ENCODE measurements at places on chromosomes 13 and 19.

DNA sequence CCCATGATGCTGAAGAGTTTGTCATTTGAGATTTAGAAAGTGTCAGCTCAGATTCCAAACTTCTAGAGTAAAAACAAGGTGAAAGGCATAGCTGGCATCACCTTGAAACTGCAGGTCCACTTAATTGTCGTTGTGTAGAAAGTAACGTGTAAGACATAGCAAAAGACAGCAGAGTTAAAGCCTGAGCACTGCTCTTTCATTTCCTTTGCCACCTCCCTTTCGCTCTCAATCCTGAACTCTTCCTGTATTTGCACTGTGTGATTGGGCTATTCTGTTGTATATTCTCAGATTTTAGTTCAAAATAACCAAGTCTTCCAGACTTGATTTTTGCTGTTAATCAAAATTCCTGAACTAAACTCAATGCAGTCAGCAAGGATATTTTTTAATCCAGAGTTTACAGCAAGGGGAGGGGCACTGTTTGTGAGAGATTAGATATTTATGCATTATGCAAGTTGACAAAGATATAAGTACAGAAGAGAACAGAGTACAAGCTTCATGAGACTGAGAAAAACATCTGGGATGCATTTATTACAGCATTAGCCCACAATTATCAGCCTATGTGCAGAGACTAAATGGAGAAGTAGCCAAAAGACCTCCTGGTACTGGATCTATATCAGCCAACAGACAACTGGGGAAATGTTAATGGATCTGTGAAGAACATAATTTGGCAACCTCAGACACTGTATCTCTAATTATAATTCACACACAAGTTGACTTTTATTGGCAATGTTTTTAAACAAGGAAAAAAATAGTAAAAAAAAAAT, 328.6 kb downstream of the SUCLA2 start:
- no peak for DNase-seq

- no peak for DNase-seq
Observed at GRCh38 chr19:33686687-33687480, 65.1 kb downstream of the CHST8 start.

GRCh38 chr19:30161021-30161655, 211.0 kb upstream of the ZNF536 start:
- DNase-seq: no peak

DNA sequence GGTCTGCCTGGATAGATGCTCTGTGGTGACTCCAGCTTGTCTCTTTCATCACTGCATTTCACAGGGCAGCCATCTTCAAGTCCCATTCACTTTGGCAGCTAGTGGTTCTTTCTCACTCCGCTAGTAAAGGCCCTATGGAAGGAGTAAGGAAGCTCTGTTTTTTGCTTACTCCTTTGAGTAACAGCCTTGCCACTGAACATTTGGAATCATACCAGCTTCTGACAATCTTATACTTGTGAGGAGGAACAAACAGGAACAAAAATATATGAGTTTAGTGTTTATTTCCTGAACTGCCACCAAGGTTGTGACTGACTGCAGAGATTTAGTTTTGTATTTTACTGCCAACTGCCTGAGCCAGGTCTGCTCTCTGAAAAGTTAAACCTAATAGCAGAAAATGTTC, 38.7 kb downstream of the KCTD4 start:
- DNase-seq: no peak

DNA sequence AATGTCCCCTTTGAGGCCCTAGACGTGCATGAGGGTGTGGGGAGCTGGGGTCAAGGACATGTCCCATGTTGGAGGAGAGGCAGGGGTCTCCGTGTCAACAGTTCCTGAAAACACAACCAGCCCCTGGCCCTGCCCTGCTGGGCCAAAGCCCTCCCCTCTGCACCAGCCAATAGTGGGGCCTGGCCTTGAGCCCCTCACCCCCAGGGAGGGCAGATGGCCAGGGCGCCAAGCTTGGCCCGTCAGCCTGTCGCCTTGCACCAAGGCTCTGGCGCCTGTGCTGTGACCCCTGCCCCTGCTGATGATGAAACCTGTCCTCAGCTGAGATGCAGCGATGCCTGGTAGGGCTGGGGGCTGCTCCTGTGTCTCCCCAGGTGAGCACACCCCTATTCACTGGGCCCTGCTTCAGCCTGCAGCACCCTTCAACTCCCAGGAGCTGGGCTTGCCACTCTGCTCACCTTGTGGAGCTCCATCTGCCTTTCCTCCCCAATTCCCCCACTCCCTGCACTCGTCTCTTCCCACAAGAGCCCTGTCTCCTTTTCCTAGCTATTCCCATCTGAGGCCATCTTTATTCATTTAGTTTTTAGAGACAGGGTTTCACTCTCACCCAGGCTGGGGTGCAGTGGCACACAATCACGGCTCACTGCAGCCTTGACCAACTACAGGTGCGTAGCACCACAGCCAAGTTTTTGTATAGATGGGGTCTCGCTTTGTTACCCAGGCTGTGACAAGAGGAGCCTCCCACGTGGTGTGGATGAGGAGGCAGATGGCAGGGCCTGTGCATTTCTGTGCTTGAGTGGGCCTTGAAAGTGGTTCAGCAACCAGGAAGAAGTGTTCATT, 2.1 kb upstream of the HAMP start:
- no peak for DNase-seq

DNA sequence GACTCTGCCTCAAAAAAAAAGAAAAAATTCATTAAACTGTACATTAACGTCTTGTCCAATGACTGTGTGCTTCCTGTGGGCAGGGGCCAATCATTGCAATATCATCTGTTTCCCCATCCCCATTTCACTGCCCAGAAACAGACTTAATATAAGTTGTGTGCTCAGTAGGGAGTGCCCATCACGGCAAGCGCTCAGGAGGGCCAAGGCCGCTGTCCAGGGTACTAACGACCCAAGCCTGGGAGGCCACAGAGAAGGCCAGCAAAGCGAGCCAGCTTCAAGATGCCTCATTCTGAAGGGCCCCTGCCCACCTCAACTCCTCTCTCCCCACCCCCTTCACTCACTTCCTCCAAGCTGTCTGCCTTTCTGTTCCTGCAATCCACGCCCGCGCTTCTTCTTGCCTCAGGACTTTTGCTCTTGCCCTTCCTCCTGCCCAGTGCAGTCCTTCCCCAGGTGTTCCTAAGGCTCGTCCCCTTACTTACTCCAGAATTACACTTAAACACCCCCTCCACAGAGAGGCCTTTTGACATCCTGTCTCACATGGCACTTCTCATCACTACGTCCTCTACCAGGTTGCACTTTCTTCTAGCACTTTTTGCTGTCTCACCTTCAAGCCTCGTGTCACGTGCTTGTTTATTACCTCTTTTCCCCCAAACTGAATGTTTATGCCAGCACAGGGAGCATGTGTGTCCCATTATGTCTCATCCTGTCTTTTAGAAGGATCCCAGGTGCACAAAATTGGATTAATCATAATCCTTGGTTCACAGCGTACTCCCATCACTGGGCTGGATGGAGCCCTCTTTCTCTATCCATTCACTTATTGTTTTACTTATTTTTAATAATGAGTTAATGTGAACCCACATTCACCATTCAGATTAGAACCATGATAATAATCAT, 11.3 kb upstream of the POU2F2 start:
- no peak for DNase-seq

- no peak for DNase-seq
Observed at GRCh38 chr13:52001120-52001731, 10.0 kb downstream of the ATP7B start.

- no peak for DNase-seq
Observed at GRCh38 chr19:45767881-45768654, 984 bp downstream of the SIX5 start.

GRCh38 chr13:36858290-36858689, 39.3 kb downstream of the RFXAP start:
- no peak for DNase-seq

GRCh38 chr19:4537953-4538600, 1.8 kb downstream of the LRG1 start:
- DNase-seq: no peak

DNA sequence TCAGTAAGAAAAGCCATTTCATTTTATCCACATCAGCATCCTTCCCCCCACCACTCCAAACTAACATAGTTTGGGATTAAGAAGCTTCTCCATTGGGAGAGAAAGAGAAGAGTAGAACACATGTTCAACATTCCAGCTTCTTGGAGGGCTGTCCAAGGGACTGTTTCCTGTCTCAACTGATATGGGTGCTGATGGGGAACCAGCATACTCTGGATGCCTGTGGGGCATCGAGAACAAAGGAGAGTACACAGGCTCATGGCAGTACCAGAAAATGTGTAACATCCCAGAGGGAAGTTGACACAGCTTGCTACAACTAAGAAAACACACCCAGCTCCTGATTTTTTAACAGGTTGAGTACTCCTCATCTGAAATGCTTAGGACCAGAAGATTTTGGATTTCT, 24.7 kb downstream of the SUCLA2 start:
- no peak for DNase-seq

DNA sequence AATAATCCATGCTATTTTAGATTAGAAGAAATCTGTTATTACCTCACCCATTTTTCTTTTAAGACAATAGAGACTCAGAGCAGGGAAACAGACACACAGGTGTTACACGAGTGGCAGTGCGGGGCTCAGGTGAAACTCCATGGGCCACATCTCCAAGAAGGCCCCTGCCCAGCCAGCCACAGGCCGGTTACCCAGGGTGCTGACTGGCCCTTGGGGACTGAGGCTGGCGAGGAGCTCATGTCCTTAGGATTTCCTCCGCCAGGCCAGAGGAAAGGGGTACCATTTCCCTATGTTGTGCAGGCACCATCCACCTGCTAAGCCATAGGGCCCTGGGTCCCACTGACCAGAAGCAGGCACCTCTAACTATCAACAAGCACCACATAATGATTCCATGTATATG, 10.6 kb downstream of the C19orf47 start:
- no peak for DNase-seq

DNA sequence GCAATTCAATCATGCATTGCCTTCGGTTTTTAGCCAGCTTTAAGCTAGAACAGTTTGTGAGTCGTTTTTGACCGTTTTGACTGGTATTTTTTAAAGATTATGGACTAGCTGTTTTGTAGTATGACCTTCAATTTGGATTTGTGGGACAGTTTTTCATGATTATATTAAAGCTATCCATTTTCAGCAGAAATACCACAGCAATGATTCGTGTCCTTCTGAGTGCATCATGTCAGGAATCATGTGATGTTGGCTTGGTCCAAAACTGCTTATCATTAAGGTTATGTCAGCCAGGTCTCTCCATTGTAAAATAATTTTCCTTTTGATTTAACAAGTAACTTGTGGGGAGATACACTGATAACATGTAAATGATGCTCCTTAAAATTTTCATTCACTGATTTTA, 229.0 kb downstream of the POSTN start:
- no peak for DNase-seq

- no peak for DNase-seq
Observed at GRCh38 chr13:32911506-32911905, 104.7 kb upstream of the KL start.

DNA sequence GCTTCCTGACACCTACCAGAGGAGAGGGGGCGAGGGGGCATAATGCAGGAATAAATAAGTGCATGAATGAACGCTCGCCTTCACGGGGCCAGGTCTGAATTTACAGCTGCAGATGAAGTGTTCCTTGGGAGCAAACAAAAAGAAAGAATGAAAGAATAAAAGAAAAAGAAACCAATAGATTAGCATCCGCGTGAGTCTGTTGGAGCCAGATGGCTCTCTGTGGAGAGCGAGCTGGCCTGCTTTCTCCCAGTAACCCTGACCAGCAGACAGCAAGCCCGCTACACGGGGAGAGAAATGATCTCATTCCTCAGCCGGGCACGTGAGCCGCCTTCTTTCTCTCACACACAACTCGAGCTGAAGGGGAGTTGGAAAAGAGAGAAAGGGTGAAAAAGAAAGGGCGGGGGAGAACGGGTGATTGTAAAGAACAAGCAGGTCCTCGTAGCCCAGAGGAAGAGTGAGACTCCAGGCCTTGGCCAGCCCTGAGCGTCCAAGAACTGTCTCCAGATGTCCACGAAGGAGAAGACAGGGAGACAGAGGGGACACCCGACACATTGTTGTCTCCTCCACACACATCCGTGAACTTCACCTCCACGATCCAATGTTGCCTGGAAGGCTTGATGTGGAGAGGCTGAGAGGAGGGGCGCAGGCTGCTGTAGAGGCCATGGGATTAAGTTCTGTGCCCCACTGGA, 81.4 kb downstream of the RNASEH2B start:
- DNase-seq: no peak

GRCh38 chr19:45103156-45103507, 10.2 kb downstream of the PPP1R37 start:
- no peak for DNase-seq

DNA sequence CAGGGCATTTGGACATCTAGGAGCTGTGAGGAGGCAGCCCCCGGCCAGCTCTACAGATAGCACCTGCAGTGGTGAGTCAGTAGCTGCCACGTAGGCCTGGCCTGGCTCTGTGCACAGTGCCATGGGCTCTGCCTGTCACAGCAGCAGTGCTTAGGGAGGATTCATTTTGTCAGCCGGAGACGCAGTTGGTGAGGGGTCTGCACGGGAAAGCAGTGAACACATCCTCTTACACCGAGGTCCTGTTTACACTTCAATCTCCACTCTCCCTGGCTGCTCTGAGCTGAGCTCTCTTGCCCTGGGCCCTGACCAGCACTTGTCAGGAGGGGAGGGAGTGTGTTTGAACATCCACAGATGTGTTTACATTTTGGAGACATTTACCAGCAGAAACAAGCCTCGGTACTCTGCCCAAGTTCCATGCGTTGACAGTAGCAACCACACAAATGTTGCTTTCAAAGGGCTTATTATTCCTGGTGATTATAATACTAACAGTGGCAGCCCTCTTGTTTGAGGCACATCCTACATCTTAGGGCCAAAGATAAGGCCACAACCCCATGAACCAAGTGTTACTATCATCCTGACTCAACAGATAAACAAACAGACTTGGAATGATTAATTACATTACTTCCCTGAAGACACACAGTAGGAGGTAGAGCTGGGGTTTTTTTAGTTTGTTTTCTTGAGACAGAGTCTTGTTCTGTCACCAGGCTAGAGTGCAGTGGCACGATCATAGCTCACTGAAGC, 148.9 kb downstream of the USP12 start:
- DNase-seq: no peak

DNA sequence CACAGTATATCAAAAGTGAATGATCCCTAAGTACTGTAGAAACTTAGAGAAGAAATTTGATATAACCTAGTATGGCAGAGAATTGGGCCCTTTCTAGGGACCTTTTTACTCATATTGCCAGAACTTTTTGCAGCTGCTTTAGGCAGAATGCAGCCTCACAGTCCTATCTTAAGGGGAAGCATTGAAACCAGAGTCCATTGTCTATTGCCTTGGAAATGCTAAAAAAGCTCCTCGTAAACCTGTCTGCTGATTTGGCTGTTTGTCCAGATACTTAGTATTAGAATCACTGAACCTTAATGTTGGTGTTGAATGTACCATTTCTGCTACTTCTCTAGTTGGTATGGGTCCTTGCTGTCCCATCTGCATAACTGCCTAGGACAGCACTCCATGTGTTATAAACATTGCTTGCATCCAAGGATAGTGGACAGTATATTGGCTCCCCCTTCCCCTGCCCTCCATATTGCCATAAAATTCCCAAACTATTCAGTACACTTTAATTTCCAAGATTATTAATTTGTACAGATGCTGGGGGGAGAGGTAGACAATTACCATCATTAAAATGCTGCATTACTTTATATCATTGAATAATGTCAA, 36.1 kb downstream of the LSM14A start:
- DNase-seq: no peak
